ENCODE measurements at places on chromosomes 1 and 21.

- DNase-seq = no peak
These were observed 5.7 kb upstream of the CSTB start for GRCh38 chr21:43781846-43782245.

DNA sequence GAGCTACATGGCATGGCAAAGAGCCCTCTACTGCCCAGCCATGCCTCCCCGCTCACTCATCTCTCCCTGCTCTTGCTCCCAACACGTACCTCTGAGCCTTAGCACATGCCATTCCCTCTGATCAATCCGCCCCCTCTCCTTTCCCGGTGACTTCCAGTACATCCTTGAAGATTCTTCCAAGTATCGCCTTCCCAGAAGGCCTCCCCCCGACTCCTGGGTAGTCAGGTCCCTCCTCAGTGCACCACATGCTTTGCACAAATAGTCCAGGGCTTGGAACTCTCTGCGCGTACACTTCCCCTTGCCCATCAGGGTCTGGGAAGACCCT lies 77.0 kb upstream of the IFFO2 start:
- DNase-seq = no peak

- no peak for DNase-seq
These were observed 9.6 kb downstream of the LRRC53 start for GRCh38 chr1:74502858-74503257.

DNA sequence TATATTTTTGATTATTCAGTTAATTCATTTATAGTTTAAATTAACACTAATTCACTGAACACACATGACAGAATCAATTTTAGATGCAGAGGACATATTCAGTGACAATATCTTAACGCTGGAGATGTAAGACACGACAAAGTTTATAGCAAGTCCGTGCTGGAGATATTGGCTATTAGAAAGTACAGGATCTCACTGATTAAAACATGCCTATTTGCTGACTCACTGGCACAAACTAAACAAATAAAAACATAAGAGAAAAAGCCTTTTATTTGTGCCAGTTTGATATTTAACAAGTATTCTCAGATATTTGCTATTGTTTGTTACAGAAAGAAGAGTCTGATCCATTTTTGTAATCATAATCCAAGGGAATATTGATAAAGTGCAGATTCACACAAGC lies 1122.9 kb upstream of the B3GALT2 start:
- no peak for DNase-seq

DNA sequence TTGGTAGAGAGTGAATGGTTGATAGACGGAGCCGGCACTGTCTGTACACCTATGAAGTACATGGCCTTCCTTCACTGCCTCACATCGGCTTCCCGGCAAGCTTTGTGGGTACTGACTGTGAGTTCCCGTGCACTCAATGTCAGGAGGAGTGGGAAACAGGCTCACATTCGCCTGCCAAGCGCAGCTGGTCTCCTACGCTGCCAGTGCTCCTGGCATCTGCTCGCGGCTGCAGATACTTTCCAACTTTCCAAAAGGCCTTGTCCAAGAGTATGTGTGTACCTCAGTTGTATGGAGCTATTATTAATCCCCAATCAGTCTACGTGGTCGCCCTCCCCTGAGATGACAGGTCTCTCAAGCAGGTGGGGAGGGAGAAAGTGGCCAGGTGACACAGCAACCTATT lies 180.8 kb downstream of the ZSCAN20 start:
- no peak for DNase-seq

GRCh38 chr21:31879241-31879650 lies 6.4 kb downstream of the HUNK start:
- no peak for DNase-seq

DNA sequence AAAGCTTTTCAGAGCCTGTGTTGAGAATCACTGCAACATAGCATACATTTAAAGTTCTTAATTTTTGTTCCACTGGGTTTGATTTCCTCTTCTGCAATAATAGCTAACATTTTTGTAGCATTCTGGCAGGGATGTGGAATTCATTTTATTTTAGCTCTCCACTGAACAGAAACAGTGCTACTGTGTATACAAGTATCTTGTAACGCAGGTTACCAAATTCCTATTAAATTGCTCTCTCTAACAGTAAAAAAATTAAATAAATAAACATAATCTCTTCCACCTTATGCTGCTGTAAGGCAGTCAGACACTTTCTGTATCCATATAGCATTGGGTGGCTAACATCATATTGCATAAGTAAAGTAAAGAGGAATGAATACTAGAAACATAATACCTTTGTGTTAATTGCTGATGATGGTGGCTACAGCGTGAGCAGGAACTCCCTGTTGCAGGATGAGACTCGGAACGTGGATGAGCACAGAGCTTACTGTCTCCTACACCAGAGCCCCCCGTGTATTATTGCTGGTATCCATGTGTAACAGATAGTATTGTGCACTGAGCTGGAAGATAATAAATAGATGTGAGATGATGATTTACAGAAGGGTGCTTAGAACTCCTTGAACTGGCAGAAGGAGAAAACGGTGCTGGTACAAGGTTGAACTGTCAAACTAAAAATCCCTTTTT lies 276.9 kb upstream of the SNX7 start:
- DNase-seq = no peak

DNA sequence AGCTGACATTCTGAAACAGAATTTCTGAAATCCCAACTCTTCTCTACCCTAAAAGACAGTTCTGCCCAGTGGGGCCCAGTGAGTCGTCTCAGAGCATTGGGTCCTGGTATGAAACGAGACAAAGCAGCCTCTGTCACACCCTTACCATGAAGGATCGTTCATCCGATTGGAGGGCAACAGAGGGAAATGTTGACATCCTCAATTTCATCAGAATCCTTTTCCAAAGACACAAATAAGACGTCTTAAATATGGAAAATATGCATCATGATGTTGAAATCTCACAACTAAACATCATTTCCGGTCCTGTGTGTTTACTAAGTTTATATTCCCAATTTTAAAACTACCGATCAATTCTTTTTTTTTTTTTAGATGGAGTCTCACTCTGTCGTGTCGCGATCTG lies 112.1 kb upstream of the SLC45A1 start:
- no peak for DNase-seq

GRCh38 chr1:236122176-236122575 lies 20.2 kb upstream of the GPR137B start:
- no peak for DNase-seq

- no peak for DNase-seq
These were observed 2.2 kb upstream of the CDC42BPA start for GRCh38 chr1:227320476-227320875.

DNA sequence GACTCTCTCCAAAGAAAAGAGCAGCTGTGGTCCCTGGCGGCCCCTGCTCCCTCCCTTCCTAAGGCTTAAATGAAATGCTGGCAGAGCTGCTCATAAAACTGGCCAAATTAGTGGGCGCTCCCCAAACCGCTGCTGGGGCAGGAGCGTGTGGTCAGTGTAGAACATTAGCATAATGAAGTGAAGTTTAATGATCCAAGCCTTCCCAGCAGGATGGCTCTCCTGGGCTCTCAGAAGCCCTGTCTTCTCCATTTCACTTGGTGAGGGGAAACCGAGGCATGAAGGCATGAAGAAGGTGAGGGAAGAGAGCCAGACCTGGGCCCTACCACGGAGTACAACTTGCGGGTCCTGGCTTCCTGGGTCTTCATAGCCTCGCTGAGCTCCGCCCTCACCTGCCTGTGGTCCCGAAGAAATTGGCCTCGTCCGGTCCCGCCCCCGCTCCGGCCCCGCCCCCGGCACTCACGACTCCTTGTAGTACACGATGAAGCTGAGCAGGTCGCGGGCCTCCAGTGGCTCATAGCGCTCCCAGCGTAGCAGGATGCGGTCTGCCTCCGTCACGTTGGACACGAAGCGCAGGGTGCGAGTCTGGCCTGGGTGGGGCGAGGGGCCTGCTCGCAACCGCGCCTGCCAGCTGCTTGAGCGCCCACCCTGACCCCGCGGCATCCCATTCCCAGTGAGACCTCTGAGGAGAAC lies 10.3 kb downstream of the INSRR start:
- DNase-seq = no peak

DNA sequence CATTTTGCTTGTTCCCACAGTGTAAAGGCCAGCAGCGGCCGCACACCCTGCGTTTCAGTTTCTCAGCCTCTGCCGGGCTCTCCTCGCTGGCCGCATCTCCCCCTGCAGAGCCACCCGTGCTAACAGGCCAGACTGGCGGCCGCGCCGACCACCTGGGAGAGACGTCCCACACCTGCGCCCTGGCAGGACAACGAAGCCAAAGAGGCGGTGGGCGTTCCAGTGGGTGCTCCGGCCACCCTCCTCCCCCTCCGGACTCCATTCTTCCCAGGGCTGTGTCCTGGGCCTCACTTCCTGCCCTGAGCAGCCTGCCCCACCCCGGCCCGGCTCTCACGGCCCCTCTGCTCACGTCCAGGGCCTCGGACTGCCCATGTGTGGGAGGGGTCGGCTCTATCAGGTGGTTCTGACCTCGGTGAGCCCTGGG lies 31.9 kb upstream of the SLC19A1 start:
- no peak for DNase-seq

DNA sequence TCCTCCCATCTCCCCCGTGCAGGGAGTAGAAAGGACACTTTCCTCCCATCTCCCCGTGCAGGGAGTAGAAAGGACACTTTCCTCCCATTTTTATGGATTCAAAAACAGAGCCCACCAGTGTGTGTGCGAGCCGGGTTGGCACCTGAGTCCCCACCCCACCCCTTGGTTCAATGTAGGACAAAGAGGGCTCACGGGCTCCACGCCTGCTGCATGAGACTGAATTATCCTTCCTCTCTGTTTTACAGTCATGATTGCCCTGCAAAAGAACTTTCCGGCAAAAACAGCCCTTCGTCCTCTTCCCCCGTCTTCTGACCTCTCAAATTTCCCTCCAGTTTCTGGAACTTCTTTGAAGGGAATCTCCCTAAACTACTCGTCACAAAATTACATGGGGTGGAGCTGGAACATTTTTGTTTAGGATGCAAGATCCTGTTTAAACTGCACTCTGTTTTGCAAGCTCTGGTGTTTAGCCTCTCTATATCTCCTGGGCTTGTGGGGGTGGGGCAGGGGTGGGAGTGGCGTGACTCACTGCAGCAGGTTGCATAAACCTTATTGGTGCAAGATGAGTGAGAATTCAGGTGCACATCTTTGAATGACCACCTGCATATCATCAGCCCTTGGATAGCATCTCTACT lies 99.8 kb downstream of the PSMG1 start:
- DNase-seq = no peak

- no peak for DNase-seq
These were observed 53.1 kb downstream of the CAMK2N1 start for GRCh38 chr1:20432891-20433290.

- no peak for DNase-seq
These were observed 216.8 kb upstream of the TNR start for GRCh38 chr1:175960169-175960568.

DNA sequence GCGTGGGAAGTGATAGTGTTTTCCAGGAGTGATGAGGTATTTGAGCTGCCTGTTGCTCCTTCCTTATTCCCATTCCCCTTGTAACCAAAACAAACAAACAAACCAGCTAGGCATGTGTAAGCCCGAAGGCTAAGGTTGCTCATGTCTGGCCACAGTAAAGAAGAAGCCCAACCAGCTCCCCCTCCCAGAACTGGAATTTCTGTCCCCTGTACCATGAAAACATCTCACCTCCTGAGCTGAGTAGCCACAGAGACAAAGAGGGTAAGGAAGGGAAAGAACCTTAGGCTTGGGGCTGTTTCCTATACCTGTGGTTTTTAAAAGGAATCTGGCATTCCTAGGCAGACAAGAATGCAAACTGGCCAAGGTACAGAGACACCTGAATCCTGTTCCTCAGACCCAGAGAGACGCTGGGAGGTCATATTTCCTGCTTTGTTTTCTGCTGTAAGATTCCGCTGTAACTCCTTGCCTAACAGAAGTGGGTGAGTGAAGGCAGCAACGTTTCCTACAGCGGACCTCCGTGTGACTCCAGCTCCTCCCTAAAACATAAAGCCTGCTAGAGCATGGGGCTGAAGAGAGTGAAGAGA lies 41.7 kb upstream of the RAB4A start:
- no peak for DNase-seq

DNA sequence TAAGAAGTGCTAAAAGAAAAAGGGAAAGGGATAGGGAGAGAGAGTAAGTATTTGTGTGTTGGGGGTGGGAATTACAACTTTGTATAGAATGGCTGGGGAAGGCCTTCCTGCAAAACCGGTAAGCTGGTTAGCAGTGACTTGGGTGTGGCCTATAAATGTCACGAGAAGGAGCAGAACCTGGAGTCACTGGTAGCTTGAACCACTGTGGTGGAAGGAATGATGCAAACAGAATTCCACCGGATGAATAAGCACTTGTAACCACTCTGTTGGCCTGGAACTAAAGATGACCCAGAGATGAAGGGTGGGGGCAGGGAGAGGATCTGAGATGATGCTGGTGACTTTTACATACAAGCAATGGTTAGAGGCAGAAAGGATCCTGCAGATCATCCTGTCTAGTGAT lies 8.9 kb downstream of the XKR8 start:
- DNase-seq = no peak

GRCh38 chr1:36625935-36626310 lies 143.2 kb upstream of the CSF3R start:
- no peak for DNase-seq

DNA sequence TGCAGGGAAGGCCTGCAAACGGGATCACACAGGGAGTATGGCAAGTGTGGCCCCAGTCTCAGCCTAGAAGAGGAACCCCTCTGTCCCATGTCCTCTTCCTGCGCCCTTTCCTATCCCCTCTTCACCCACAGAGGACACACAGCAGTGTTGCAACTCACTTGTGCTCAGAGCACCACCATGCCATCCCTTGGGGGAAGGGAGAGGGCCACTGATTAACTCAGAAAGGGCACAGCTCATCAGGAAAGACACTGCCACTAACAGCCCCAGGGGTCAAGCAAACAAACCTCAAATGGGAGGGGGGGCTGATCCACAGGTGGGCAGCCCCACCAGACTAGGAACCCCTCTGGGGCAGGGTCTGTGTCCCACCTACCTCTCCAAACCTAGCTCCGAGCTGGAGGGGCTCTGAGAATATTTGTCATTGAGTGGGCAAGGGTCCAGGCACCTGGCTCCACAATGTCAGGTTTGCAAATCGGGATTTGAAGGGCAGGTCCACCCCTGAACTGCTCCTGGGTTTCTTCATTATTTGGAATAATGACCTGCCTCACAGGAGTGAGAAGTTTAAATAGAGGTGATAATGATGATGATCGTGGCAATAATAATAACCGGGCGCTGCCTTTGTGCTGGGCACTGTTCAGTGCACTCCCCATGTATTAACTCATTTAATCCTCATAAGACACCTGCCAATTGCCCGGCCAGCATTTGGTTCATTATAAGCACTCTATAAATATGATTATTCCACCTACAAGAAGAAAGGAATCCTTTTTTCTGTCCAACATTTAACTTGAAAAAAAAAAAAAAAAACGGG lies 1.0 kb downstream of the ALDH4A1 start:
- no peak for DNase-seq

DNA sequence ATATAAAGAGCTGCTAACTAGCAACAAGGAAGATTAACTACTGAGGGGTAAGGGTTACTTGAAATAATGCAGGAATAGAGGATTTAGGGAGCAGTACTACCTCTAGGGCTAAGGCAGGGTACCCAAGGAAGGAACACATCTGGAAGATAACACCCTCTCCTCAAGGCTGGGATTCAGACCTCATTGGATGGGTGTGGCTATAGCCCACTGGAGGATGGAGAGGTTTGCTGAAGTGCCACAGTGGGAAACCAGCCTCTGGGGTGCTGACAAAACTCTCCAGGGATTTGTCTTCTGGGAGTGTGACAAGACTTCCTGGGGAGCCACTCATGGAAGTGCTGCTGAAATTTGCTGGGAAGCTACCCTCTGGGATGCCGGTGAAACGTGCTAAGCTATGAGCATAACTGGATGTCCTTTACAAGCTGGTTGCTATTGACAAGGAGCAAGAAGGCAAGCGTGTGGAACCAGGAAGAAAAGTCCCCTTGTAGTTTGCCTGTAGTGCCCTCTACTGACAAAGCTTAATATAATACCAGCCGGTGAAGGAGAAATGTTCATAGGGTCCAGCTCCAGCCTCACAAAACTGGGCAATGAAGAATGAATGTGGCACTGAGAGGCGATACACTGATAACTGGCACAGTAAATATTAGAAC lies 122.8 kb upstream of the USP24 start:
- DNase-seq = peak; percentile 47

Data from germinal center (tissue), 1 donor.